ENCODE measurements at places on chromosomes 16 and 17. TPM values are rescaled to one million over a fixed set of nuclear protein-coding genes. Genes with fewer than 3 reads are reported as not detected.

PDE6G gene
- total RNA-seq, result 2.2 TPM

PRDM7 gene
- total RNA-seq, result not detected

MPP2 gene
- 3.0 TPM for total RNA-seq

GOSR1 gene
- 35.1 TPM for total RNA-seq

PHLPP2 gene
- total RNA-seq, result 7.1 TPM

FNDC8 gene
- total RNA-seq, result not detected

NPIPA5 gene
- total RNA-seq, result 9.7 TPM

PRSS22 gene
- 76.0 TPM for total RNA-seq

MYCBPAP gene
- 0.14 TPM for total RNA-seq

TMEM132E gene
- total RNA-seq, result 0.21 TPM

NLGN2 gene
- total RNA-seq, result 8.3 TPM

KRTAP9-2 gene
- not detected for total RNA-seq

GRCh38 chr17:8909586-8910270, 42.3 kb upstream of the PIK3R6 start:
- DNase-seq, result no peak

DNA sequence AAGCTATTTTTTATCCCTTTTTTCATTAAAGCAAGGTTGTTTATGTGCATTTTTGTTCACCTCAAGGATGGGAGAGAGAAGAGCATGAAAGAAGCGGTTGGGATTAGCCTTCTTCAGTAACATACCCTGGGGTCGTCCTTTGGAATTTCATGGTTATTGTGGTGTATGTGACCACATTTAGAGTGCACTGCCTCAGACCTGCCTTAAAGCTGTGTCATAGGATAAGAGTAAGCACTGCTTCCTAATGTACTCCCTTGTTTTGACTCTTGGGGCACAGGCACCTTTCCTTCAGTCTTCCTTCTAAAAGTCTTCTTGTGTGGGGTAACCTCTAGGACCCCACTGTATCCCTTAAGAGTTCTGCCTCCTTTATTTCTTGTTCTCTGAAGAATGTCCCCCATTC, 28.9 kb downstream of the TNRC6A start:
- no peak for DNase-seq

- no peak for DNase-seq
These were observed 541 bp downstream of the GPT2 start for GRCh38 chr16:46884513-46885293.

- no peak for DNase-seq
These were observed 489.5 kb downstream of the KCNJ2 start for GRCh38 chr17:70658840-70659239.

- DNase-seq, result peak; percentile 67
These were observed 687 bp upstream of the NARF start for GRCh38 chr17:82457929-82458178.

- no peak for DNase-seq
These were observed 329 bp upstream of the NLE1 start for GRCh38 chr17:35142467-35142796.

DNA sequence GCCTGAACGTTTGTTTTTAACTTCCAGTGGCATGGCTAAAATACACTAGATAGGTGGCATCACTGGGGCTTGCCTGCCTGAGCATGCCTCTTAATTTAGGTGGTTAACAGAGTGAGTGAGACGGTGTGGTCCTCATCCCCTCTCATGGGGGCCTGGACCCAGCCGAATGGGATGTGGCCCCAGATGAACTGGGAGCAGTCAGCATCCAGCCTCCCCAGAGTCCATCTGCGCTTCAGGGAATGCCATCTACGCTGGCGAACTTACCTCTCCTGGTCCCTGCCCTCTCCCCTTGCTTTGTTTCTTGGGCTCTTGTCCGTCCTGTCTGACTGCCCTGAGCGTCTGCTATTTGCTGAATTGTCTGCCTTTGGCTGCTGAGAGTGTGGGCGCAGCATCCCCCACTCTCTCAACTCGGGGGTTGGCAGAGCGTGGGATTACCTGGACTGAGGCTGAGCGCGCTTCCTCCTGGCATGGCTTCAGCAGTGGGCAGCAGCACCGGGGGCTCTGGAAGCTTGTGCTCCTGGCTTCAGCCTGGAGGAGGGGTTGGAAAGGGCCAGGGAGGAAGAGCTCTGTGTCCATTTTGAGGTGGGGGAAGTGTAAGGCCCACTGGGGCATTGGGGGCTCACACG, 2.1 kb downstream of the RAB40C start:
- no peak for DNase-seq

GRCh38 chr16:79150151-79150550, 450.4 kb downstream of the MAF start:
- no peak for DNase-seq

DNA sequence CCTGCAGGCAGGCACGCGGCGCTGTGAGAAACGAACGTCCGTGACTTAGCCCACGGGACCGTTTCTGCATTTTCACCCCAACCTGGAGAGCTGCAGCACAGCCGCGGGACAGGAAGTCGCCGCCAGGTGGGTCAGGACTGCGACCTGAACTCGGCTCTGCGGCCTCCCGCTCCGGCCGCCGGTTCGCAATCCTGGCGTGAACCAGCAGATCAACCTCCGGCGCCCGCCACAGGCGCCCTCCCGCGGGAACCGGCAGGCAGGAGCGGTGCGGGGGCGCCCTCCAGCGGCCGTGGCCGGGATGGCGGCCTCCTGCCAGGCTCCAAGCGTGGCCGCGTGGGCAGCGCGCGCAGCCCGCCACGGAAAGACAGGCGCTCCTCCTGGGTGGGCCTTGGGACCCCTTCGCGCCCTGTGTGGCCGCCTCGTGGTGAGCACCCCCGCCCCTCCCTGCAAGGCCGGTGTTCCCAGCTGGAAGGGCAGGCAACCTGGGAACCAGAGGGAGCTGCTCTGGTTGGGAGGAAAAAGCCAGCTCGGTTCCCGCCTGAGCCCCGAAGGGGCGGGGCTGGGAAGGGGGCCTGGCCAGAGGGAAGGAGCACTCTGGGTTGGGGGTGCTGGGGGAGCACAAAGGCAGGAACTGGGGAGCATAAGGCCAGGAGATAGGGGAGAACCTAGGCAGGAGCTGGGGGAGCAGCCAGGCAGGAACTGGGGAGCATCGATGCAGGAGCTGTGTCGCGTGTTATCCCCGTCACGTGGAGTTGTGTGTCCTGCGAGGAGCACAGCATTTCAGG, 28.2 kb downstream of the ACTG1 start:
- DNase-seq, result no peak

DNA sequence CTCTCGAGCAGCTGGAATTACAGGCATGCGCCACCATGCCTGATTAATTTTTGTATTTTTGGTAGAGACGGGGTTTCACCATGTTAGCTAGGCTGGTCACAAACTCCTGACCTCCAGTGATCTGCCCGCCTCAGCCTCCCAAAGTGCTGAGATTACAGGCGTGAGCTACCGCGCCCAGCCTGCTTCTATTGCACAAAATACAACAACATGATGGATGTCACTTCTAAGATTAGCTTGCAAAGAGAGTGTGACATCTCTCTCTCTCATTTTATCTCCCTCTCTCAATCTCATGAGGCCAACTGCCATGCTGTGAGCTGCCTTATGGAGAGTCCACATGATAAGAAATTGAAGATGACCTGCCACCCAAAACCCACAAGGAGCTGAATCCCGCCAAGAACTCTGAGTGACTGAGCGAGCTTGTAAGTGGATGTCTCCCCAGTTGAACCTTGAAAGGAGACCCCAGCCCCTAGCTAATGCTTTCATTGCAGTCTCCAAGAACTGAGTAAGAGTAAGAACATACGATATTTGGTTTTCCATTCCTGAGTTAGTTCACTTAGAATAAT, 458.5 kb downstream of the RBFOX1 start:
- no peak for DNase-seq
